ENCODE measurements at places on chromosomes 5 and 9. TPM values are rescaled to one million over a fixed set of nuclear protein-coding genes. Genes with fewer than 3 reads are reported as not detected.
A peak's percentile ranks its signal among the peaks of the same experiment; 100 is the strongest.

DNA sequence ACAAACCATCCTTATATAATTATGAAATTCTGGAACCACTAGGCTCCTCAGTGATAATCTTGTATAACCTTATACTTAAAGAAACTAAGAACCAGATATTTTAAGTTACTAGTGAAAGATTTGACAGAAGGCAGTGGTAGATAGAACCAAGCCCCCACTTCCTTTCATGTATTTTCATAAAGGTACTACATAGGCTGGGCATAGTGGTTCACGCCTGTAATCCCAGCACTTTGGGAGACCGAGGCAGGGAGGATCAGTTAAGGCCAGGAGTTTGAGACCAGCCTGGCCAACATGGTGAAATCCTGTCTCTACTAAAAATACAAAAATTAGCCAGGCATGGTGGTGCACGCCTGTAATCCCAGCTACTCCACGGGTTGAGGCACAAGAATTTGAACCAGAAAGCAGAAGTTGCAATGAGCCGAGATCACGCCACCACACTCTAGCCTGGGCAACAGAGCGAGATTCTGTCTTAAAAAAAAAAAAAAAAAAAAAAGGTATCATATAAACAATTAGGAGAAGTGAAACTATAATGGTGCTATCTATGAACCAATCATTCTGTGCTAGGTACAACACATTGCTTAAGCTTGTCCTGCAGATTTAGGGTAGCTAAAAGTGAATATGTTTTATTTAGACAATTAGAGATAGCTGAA, 27.9 kb upstream of the DTWD2 start:
- H3K27me3 ChIP-seq, result no peaks in the 10 kb centered on the region
- H3K4me1 ChIP-seq, result no peaks in the 10 kb centered on the region
- H3K27ac ChIP-seq, result no peak overlapping the region

SLC25A2 gene
- 0.40 TPM for total RNA-seq

HAVCR2 gene
- 37.9 TPM for total RNA-seq

GRCh38 chr5:151496041-151496484, 48.7 kb downstream of the SLC36A1 start:
- H3K4me3 ChIP-seq, result no peak overlapping the region
- no peaks in the 10 kb centered on the region for H3K27me3 ChIP-seq
- no peaks in the 10 kb centered on the region for H3K36me3 ChIP-seq
- no peak overlapping the region for H3K27ac ChIP-seq
- DNase-seq, result no peak
- H3K4me1 ChIP-seq, result peaks cover 4% of the 10 kb centered on the region

DNA sequence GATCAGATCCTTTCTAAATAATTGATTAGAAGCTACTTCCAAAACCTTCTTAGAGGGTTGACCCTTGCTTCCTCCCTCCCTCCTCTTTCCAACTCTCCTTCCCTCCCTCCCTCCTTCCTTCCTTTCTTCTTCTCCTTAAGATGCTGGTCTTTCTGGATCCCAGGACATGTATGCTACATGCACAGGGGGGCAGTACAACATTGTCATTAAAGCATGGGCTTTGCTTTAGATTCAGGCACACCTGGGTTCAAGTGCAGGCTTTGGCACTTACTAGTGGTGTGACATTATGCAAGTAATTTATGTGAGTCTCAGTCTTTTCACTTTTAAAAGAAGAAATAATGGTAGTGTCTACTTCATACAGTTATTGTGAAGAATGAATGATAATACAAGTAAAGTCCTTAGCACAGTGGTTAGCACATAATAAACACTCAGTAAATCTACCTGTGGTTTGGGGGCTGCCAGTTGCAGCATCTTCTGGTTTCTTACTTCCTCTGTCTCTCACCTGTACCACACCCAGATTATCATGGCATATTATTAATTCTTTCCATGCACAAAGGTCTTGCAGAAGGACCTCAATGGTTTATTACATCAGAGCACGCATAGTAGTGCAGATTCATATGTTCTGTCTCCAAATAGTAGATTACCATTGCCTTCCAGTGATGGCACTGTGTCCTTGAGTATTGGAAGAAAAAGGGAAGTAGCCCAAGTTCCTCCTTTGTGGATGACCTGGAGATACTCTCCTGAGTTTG, 154.1 kb downstream of the ARHGAP26 start:
- DNase-seq, result no peak
- H3K4me1 ChIP-seq, result peaks cover 35% of the 10 kb centered on the region
- H3K27ac ChIP-seq, result no peak overlapping the region

ANXA2R gene
- 5.9 TPM for total RNA-seq

FAM221B gene
- not detected for total RNA-seq

DNA sequence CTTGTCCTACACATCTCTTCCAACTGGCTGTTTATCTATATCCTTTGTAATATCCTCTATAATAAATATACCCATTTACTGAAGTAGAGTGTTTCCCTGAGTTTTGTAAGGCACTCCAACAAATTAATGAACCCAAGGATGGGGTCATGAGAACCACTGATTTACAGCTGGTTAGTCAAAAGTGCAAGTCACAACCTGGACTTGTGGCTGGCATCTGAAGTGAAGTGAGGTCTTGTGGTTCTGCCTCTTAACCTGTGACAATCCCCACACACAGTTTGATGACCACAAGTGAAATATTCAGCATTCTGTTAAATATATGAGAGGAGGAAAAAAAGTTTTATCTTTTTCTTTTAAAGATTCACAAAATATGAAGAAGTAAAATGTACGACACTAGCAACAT, 126.1 kb downstream of the NR2F1-AS1 start:
- no peak overlapping the region for H3K4me3 ChIP-seq
- no peaks in the 10 kb centered on the region for H3K27me3 ChIP-seq
- no peaks in the 10 kb centered on the region for H3K36me3 ChIP-seq
- no peaks in the 10 kb centered on the region for H3K4me1 ChIP-seq
- H3K27ac ChIP-seq, result no peak overlapping the region
- no peak for DNase-seq

DNA sequence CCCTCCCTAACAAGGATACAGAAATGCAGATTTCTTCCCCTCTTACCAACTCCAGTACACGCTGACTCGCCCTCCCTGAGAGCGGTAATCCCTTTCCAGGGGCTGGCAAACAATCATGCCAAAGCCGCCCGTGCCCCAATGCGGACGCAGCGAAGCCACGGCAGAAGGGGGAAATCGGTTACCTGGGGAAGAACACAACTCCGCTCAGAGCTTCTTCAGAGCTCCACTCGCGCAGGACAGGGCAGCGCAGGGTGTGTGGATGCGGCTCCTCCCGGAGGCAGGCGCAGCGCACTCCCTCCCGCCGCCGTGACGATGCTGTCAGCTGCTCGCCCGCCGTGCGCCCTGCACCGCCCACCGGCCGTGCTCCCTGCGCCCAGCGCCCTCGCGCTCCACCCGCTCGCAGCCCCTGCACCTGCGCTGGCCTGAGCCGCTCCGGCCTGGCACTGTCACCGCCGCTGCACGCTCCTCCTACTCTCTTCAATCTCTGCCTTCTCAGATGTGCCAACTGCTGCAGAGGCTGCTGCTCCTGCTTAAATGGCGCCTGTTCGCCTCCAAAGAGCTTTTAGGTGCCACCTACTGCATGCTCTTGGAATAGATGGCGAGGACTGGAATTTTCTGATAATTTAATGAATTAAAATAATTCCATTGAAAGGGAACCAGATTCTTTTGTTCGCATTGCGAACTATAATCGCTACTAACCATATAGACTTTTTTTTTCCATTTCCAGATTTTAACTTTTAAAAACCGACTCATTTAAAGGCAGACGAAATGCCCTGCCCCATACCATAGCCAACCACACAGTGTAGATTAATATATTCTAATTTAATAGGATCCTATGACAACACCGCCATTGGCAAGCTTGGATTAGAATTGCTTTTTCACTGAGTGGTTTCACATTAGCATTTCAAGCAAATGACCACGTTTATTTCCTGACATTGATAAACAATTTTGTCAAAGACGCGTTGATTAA, at the start of gene DIRAS2:
DIRAS2 (minus strand) TSS at position 255 of the 970 bp plus-strand sequence. CDS start 28,997 bp downstream, outside the sequence.
- H3K36me3 ChIP-seq, result no peaks in the 10 kb centered on the region
- H3K4me3 ChIP-seq, result no peak within 1 kb of the TSS
- no peak within 1 kb of the TSS for H3K27ac ChIP-seq
- DNase-seq, result peak; percentile 66
- no peaks in the 10 kb centered on the region for H3K27me3 ChIP-seq
- H3K4me1 ChIP-seq, result peaks cover 5% of the 10 kb centered on the region

GRCh38 chr9:14051419-14051818, 262.5 kb downstream of the NFIB start:
- DNase-seq, result no peak
- H3K27ac ChIP-seq, result no peak overlapping the region
- no peaks in the 10 kb centered on the region for H3K36me3 ChIP-seq
- H3K4me3 ChIP-seq, result no peak overlapping the region
- H3K27me3 ChIP-seq, result no peaks in the 10 kb centered on the region
- H3K4me1 ChIP-seq, result no peaks in the 10 kb centered on the region

DNA sequence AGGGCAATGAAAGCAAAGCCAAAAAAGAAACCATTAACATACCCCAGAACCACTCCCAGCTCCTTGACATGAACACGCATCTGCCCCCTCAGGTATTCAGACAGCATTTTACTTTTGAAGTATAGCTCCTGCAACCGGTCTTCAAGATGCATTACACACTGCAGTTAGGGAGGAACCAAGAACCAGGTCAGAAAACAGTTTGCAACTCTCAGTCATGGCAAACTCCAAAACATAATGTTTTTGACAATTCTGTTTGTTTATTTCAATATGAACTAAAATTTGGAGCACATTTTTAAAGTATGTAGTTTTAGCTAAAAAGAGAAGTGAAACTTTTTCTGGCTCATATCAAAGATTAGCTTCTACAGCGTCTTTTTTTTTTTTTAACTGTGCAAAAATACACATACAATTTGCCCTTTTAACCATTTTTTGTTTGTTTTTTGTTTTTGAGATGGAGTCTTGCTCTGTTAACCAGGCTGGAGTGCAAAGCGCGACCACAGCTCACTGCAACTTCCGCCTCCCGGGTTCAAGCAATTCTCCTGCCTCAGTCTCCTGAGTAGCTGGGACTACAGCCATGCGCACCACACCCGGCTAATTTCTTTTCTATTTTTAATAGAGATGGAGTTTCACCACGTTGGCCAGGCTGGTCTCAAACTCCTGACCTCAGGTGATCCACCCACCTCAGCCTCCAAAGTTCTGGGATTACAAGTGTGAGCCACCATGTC, 12.2 kb upstream of the RAPGEF6 start:
- no peak overlapping the region for H3K27ac ChIP-seq
- H3K27me3 ChIP-seq, result no peaks in the 10 kb centered on the region
- H3K4me3 ChIP-seq, result no peak overlapping the region
- no peaks in the 10 kb centered on the region for H3K4me1 ChIP-seq
- peaks cover 7% of the 10 kb centered on the region for H3K36me3 ChIP-seq
- no peak for DNase-seq

RLN1 gene
- total RNA-seq, result not detected

- H3K27ac ChIP-seq, result peak within 1 kb of the TSS; percentile 68
- H3K27me3 ChIP-seq, result no peaks in the 10 kb centered on the region
- H3K4me1 ChIP-seq, result peaks cover 18% of the 10 kb centered on the region
- H3K36me3 ChIP-seq, result no peaks in the 10 kb centered on the region
- peak; percentile 93 for DNase-seq
These were observed at the start of gene TGFBI for GRCh38 chr5:136028782-136029742. TGFBI (plus strand) TSS chr5:136028988; CDS start chr5:136029056, 68 bp downstream.

DNA sequence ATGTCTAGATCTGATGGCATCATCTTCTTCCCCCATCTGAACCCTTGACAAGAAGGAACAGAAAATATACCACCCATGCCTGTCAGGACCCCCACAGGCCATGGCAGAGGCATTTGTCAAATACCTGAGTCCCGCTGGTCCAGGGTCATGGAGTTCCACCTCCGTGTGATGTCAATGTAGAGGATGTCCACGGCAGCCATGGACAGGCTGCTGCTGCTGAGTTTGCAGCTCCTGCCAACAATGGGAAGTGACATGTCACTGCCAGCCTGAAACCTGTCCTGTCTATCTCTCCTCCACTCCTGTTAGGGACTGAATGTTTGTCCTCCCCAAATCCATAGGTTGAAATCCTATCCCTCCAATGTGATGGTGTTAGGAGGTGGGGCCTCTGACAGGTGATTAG, 208.8 kb downstream of the DAB2IP start:
- DNase-seq, result no peak
- no peak overlapping the region for H3K27ac ChIP-seq
- H3K36me3 ChIP-seq, result no peaks in the 10 kb centered on the region
- no peaks in the 10 kb centered on the region for H3K4me1 ChIP-seq
- H3K4me3 ChIP-seq, result no peak overlapping the region
- no peaks in the 10 kb centered on the region for H3K27me3 ChIP-seq

SPATA31A3 gene
- not detected for total RNA-seq

DNA sequence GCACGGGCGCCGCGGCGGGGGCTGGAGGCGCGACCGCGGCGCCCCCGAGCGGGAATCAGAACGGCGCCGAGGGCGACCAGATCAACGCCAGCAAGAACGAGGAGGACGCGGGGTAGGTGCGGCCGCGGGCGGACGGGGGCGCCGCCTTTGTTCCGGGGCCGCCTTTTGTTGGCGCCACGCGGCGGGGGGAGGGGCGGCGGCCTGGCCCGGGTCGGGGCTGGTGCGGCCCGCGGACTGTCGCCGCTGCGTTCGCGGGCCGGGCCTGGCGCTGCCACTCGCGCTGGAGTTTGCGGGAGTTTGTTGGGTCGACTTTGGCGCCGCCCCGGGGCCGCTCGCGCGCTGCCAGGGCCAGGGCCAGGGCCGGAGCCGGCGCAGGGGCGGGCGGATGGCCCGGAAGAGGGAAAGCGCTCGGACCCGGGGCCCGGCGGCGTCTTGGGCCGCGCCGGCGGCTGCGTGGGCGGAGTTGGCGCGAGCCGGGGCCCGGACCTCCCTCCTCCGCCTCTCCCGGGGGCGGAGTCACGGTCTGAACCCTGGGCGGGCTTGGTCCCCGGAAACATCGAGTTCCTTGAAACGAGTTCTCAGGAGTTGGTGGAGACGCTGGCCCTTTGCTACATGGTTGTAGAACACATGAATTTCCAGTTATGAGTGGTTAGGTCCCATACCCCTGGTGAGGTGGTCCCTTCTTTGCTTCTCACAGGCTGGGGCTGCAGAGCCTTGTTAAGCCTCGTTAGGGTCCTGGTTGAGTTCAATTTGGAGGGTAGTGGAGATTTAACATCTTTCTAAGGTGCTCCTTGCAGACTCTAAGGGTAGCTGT, 809 bp downstream of the HNRNPAB start:
- peaks cover 14% of the 10 kb centered on the region for H3K36me3 ChIP-seq
- peak; percentile 95 for DNase-seq
- H3K4me1 ChIP-seq, result peaks cover 26% of the 10 kb centered on the region
- no peaks in the 10 kb centered on the region for H3K27me3 ChIP-seq
- H3K27ac ChIP-seq, result peak overlapping the region; percentile 97

Data from upper lobe of left lung (tissue), 6 donors.